ENCODE measurements at places on chromosomes 2 and 18.

- no peak for DNase-seq
Measured at GRCh38 chr18:8695932-8696517, 9.3 kb upstream of the MTCL1 start.

- DNase-seq = no peak
Measured at GRCh38 chr2:184597571-184597991, 748 bp upstream of the ZNF804A start.

DNA sequence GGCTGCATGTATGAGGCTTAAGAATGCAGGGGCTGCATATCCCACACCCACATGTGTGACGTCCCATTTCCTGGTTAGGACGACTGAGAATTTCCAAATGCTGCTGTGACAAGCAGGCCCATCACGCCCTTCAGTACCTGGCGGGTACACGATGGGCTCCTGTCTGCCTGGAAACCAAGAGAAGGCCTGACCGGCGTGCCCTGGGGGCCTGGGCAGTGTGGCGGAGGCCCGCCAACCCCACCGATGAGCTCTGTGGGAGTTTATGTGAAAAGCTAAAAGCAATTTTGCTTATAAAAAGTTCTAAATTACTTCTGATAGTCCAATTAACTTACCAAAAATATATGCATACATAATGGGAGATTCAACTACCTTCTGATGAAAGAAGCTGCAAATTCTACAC is 837.3 kb downstream of the GALR1 start:
- no peak for DNase-seq

DNA sequence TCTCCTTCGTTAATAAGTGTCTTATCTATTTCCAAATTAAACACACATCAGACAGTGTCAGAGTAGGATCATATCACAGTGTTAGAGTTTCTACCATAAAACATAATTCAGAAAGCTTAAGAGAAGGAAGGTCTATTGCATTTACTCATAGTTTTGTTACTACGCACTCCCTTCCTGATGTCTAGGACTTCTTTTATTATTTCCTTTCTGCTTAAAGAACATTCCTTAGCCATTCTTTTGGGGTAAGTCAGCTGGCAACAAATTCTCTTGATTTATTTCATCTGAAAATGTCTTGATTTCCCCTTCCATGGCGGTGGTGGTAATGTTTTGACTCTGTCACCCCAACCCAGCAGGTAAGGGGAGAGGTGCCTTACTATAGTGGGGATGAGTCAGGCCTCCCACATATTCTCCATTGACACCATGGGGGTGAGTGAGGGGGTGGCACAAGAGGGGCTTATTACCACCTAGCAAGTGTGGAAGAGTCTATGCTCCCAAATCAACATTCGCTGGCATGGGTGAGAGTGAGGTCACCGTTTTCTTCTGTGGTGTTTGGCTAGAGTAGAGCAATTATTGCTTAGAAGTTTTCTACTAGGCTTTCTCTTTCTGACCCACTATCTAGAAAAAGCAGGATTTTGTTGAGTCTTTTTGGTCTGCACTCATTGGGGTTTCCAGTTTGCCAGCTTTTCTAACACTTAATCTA is 29.9 kb downstream of the ABCB11 start:
- no peak for DNase-seq

GRCh38 chr2:218852911-218853667 is 6.5 kb upstream of the WNT6 start:
- peak; percentile 47 for DNase-seq

- DNase-seq = no peak
Measured at GRCh38 chr18:22346953-22347605, 70.6 kb downstream of the CTAGE1 start.

GRCh38 chr2:29014811-29015421 is 33.8 kb downstream of the TOGARAM2 start:
- peak; percentile 55 for DNase-seq

DNA sequence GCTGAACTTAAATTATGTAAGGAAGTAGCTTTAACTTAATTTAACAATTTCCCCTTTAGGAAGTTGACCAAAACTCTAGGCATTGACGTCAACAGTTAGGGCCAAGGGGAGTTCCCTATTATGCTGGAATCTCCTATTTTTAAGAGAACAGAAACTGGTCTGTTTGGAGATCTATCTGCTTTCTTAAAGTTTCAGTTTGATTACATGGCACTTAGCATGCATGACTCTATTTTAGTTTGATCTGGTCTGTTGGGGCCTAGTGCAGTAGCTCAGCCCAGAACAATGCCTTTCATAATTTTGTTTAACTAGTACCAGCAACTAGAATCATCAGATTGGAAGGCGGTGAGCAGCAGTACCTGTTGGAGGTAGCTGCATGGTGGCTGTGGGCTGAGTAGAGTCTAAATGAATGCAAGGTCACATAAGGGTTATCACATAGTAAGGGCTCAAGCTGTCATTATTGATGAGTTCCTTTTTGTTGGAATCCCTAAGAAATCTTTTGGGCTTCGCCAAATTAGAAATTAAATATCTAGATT is 60.5 kb upstream of the ZNG1B start:
- no peak for DNase-seq

DNA sequence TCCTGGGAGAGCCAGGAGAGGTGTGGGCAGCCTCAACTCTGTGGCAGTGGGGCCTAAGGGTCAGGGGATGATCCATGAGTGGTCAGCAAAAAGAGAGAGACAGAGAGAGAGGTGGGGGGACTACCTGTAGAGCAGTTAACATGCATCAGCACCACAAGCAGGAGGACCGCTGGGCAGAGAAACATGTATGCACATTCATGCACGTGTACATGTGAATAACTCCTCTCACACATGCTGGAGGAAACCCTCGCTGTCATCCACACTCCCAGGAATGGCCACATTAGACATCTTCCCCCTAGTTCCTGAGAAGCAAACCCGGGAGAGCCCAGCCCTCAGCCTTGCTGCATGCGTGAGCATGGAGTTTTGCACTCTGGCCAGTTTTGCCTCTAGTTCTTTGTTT is 166.1 kb downstream of the SMAD7 start:
- no peak for DNase-seq

DNA sequence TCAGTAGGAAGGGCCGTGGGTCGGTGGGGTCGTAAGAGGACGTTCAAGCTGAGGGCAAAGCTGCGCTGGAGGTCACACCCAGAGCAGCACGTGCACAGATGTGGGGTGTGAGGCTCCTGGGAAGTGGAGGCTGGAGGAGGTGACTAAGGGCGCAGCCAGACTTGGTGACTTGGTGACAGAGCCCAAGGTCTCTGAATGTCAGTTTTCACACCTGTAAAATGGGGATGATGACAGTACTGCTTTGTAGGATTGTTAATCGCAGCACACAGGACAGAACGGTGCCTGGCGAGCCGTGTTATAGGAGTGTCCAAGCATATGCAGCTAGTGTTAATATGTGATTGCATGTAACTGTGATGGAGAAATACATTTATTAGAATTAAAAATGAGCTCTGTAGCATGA is 40.8 kb downstream of the NTSR2 start:
- DNase-seq = no peak

- DNase-seq = no peak
Measured at GRCh38 chr2:189050165-189050712, 76.1 kb downstream of the COL3A1 start.

DNA sequence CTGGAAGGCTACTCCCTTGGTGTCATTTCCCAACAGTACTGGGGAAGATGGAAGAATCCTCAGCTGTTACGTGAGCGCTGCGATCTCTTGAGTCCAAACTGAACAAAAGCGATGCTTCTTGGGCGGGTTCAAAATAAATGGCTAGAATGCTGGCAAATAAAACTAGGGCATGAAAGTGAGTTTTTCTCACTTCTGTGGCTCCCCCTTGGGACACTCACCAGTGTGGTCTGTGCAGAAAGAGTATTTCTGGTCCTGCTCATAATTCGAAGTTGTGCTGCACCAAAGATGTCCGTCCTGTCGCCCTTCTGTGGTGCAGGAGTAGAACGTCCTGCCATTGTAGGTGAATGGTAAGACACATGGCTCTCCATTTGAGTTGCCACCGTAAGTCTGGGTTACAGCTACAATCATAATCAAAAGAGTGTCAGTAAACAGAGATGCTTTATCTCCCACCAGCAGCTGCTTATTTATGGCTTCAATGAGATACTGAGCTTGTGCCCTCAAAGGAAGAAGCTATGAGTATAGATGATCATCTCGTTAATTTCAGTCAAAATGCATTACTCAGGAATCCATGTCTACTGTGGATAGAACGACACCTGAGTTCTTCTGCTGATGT is 11.8 kb downstream of the FN1 start:
- no peak for DNase-seq

DNA sequence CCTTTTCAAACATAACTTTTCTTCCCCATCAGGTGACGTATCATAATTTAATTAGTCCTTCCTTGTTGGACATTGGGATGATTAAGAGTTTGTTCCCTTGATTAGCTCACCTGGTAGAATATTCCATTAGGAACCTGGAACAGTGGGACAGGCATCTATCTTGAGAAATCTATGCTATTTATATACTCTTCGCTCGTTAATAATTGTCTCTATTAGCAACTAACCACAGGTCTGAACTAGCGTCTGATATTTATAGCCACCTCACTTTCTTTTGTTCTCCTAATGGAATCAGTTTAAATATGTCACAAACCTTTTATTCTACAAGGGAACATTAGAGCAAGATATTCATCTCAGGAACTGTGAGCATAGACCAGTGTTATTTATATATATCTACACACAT is 79.8 kb downstream of the MAPK4 start:
- DNase-seq = no peak

GRCh38 chr18:75231053-75231406 is 20.4 kb downstream of the TSHZ1 start:
- no peak for DNase-seq

DNA sequence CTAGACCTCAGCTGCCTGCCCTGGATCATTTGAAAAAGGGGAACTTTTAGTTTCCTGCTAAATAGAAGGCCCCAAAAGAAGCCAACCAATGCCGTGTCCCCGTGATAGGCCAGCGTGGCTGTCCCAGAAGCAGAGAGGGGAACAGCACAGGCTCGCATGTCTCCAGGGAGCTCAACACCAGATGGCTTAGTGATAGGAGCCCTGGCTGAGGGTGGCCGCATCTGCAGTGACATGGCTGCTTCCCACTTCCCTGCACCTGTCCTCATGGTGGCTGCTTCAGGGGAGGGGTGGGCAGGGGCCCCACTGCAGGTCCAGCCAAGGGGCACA is 79.6 kb downstream of the MBP start:
- no peak for DNase-seq

DNA sequence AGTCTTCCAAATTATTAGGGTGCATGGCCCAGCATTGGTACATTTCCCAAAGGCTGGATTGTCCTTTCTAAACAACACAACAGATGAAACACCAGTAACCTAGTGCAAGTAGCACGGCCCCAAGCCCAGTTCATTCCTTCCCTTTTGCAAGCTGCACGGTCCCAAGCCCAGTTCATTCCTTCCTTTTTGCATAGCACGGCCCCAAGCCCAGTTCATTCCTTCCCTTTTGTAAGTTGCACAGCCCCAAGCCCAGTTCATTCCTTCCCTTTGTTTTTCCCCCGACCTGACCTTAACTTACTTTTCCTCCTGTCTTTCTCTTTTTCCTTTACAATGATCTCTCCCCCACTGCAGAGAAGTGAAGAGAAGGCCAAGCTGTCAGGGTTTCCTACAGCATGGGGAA is 60.9 kb downstream of the C18orf63 start:
- no peak for DNase-seq

- no peak for DNase-seq
Measured at GRCh38 chr18:45712061-45712460, 11.9 kb upstream of the SLC14A1 start.

DNA sequence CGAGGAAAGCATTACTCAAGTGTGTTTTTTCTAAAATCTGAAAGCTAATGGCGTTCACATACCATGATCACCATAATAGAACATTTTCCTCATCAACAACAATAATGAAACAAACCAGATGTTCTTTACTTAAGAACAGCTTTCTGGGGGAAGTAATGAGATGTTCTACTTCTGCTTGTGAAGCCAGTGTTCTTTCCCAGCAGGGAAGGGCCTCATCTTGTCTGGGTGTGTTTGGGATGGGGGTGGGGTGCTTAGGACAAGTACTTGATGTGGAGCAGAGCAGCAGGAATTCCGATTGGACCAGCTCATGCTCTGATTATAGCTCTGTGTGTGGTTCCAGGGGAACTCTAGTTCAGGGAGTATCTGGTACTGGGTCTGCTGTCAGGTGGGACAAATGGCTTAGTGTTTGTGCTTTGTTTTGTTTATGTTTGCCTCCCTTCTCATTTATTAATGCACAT is 163.0 kb upstream of the NOSTRIN start:
- DNase-seq = no peak

GRCh38 chr2:219281588-219281987 is 2.4 kb downstream of the DNAJB2 start:
- DNase-seq = no peak

GRCh38 chr2:55923091-55923981 is at the start of gene EFEMP1:
TSS of gene EFEMP1 (minus strand) at chr2:55923782. CDS start at chr2:55922440, 1,342 bp downstream.
- no peak for DNase-seq

GRCh38 chr2:48213646-48214045 is 307.3 kb upstream of the FBXO11 start:
- no peak for DNase-seq

GRCh38 chr18:9017905-9018227 is 84.6 kb upstream of the NDUFV2 start:
- DNase-seq = no peak

- DNase-seq = no peak
Measured at GRCh38 chr2:161415034-161415986, 787 bp upstream of the TBR1 start.

- no peak for DNase-seq
Measured at GRCh38 chr18:29874519-29875098, 1167.9 kb downstream of the DSC3 start.

DNA sequence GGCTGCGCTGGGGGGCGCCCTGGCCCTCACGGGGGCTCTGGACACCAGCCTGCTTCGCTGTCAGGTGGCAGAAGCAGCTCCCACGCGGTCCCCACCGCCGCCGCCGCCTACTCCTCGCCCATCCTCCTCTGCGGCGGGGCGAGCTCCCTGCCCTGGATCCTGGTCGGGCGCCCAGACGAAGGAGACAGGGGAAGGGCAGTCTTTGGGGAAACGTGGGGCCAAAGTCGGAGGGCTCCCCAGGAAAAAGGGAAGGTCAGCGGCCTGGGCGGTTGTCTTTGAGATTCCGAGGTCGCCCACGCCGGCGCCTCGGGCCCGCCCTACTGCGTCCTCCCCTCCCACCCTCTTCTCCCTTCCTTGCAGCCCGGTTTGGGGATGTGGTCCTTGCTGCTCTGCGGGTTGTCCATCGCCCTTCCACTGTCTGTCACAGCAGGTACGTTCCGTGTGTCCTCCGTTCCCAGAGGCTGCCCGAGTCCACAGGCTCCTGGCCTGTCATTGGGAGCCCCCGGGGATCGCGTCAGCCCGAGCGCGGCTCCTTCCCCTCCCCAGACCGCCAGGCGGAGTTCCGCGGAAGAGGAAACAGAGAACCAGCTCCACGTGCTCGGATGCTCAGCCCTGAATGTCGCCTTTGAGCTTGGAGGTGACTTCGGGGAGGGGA is 800 bp downstream of the IL1RL2 start:
- peak; percentile 36 for DNase-seq

- DNase-seq = no peak
Measured at GRCh38 chr2:46748121-46748520, 167.5 kb downstream of the MCFD2 start.

DNA sequence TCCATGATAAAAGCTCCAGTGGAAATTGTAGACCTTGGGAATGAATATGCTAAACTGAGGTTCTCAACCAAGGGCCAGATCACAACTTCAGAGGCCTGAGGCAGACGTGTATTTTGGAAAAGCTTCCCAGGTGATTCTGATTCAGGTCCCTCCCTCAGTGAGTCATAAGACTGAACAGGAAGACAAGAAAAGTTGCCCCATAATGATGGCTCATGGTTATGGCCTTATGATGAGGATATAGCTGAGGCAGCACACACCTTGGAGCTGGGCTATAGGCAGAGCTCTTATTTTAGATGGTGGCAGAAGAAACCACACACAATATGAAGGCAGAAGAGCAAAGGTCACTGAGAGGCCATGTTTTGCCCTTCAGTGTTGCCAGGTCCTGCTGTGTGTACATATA is 9.6 kb downstream of the ANTXR1 start:
- DNase-seq = no peak

All from stimulated activated CD4-positive, alpha-beta T cell treated with anti-CD3 and anti-CD28 coated beads, TNF-alpha, amount 100 ng/mL, for 48 hours (primary cell).